ENCODE measurements at places on chromosomes 2 and 18.

- no peak for DNase-seq
These were observed 2.8 kb downstream of the TRPM8 start for GRCh38 chr2:233919938-233920337.

DNA sequence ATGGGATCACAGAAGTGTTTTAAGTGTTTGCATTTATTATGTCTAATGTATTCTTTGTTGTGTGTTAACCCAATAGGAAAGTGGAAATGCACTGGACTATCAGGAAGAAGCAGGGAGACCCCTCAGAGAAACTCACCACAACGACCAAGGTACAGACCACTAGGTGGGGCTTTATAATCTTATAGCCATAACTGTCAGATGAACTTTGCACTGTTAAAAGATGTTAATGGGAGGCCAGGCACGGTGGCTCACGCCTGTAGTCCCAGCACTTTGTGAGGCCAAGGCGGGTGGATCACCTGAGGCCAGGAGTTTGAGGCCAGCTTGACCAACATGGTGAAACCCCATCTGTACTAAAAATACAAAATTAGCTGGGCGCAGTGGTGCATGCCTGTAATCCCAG lies 73.2 kb downstream of the SUMO1 start:
- DNase-seq, result no peak

- peak; percentile 68 for DNase-seq
These were observed 533 bp downstream of the CXCR4 start for GRCh38 chr2:136117391-136117841.

GRCh38 chr2:99771681-99772333 lies 282.0 kb upstream of the REV1 start:
- no peak for DNase-seq

- no peak for DNase-seq
These were observed 42.1 kb upstream of the SNTG2 start for GRCh38 chr2:908568-908967.

- DNase-seq, result no peak
These were observed 56.1 kb downstream of the OSBPL6 start for GRCh38 chr2:178250429-178250828.

Measured in activated naive CD4-positive, alpha-beta T cell treated with anti-CD3 and anti-CD28 coated beads, Interleukin-2, amount 50 U/mL, for 16 hours (primary cell).